ENCODE measurements at places on chromosomes 7 and 10. TPM values are rescaled to one million over a fixed set of nuclear protein-coding genes. Genes with fewer than 3 reads are reported as not detected.

The TRIM73 gene
- total RNA-seq: 21.8 TPM

The WEE2 gene
- 0.22 TPM for total RNA-seq

The MSMB gene
- total RNA-seq: not detected

The CHAT gene
- total RNA-seq: not detected

The PAPSS2 gene
- total RNA-seq: not detected

The PLAU gene
- 0.11 TPM for total RNA-seq

GRCh38 chr10:30186371-30186875, 127.0 kb upstream of the JCAD start:
- no peak for DNase-seq

DNA sequence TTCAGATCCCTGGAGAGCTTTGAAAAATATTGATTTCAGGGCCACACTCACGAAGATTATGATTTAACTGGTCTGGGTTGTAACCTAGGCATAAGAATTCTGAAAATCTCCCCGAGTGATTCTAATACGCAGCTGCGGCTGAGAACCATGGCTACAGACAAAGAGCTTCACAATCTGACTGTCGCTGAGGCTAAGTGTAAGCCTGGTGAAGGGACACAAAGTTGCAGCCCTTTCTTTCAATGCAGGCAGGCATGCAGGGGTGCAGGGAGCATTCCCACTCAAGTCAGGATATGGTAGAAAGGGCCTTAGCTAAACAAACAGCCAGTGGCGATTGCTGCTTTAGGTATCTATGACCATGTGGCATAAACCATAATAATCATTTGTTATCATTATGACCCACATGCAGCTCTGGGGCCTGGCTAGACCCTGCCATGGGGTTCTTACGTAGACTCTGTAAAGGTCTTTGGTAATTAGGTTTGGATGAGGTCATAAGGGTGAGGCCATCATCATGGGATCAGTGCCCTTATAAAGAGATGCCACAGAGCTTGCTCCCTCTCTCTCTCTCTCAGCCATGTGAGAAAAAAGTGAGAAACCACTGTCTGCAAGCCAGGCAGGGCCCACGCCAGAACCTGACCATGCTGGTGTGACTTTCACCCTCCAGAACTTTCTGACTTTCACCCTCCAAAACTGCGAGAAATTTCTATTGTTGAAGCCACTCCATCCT, 88.4 kb upstream of the LANCL2 start:
- no peak for DNase-seq

GRCh38 chr10:101032637-101033224, 1.7 kb downstream of the SFXN3 start:
- peak; percentile 66 for DNase-seq

GRCh38 chr10:76553263-76554032, 1084.2 kb downstream of the KCNMA1 start:
- no peak for DNase-seq

DNA sequence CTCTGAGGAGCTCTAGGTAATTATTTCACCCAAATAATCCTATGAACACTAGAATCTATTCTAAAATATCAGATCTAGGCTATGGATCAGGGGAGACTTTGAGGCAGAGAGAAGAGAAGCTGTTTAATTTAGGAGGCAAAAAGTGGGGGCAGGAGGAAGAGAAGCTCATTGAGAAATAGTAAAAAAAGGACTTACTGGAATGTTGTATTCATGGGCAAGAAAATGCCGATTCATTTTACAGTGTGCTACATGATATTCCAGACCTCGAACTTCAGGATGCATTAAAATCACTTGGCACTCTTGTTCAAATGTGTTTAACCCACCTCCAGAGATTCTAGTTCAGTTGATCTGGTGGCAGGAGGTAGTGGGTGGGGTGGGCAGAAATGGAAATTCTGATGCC, 109.5 kb upstream of the ITGB1 start:
- no peak for DNase-seq

DNA sequence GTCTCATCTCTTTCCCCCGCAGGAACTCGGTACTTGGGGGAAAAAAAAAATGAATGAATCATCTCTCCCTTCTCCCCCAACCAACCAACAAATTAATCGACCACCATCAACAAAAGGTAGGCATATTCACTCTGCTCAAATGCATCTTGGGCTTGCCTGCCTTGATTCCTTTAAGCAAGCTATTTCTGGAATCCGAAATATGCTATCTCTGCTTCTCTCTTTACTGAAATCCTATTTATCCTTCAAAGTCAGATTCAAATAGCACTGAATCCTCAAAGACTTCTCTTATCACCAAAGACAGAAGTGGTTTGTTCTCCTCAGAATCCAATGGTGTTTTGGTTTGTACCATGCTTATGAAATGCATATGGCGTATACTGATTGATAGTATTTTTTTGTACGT, 49.6 kb upstream of the TPK1 start:
- no peak for DNase-seq

DNA sequence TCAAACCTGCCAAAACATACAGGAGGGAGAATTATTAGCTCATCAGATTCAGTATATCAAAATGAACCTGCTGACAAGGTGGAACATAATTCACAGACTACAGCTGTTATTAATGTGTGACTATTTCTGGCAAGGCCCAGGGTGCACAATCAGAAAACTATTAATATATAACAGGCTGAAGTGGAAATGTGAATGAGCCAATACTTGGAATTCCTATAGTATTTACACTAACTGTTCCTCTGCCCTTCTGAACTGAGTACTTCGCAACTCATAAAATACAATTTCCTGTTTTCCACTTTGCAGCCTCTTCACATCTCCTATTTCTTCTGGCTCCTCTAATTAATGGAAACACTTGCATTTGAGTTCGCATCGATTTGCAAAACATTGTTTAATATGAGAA, 330.8 kb downstream of the DPP6 start:
- DNase-seq: no peak

- DNase-seq: no peak
These were observed 663.5 kb downstream of the KCNMA1 start for GRCh38 chr10:76974017-76974691.

DNA sequence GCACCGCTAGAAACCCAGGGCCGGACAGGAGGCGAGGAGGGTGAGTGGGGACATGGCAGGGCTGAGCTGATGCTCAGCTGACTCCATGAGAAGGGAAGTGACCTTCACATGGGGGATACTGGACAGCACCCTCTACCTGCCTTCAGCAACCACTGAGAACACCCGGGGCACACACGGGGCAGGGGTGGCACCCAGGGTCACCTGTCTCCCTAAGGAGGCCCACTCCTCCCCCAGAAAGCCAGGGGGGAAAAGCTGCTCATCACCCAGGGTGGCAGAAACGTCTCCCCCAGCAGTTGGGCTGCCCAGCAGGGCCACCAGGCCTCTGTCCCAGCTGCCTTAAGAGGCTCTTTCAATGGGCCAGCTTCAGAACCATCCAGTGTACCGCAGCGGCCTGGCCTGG, 159.7 kb downstream of the RNF216 start:
- DNase-seq: no peak
